EL (cell line): ENCODE measurements at places on chromosomes 4 and X.

- no peak for DNase-seq
These were observed 29.0 kb upstream of the PSAPL1 start for GRCh38 chr4:7463566-7464258.

- DNase-seq = no peak
These were observed 154.9 kb downstream of the PJA1 start for GRCh38 chrX:69010339-69010738.

DNA sequence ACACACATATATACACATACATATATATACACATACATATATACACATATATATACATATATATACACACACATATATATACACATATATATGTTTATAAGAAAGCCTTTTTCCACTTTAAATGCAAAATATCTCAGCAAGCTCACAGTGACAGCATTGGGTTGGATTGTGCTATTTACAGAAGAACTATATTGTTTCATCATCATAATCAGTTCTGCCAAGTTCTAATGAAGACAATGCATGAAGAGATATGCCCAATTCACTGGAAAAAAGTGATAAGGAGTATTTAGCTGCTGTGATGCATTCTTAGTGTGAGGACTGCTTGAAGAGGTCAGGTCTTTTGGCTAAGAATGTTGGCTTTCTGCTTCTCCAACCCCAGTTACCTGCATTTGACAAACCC, 54.4 kb downstream of the RNF150 start:
- DNase-seq = no peak

DNA sequence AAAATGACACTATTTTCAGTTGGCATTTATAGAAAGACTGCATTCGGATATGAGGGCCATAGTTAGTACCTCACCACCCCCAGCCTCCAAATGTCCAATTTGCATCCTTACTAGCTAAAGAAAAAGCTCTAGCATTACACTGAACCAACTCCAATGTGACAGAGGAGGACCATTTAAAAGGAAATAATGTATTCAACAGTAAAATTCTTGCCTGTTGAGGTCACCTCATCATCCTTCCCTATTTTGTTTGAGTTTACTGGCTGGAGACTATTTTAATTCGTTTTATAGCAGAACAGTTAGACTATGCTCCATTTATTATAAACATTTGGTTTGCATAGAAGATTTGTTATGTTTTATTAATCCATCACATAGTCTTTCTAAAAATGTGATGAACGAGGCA, 88.2 kb upstream of the PPARGC1A start:
- DNase-seq = peak; percentile 21

GRCh38 chr4:85986266-85986665, 373.6 kb downstream of the MAPK10 start:
- no peak for DNase-seq

DNA sequence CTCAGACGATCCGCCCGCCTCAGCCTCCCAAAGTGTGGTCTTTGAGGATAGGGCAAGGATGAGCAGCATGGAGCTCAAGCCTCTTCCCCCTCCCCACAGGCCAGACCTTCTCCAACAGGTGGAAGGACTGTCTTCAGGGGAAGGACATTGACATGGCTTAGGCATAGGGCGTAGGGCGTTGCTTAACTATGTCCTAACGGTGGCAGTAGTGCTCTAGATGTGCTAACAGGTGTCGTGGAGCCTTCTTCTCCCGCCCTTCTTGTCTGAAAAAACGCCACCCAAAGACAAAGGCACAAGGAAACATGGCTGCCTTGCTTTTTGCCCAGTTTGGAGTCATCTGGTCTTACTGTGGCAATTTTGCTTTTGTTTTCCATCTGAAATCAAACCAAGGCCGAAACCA, 219.8 kb downstream of the OR13H1 start:
- DNase-seq = peak; percentile 20

GRCh38 chrX:70039758-70040157, 10.0 kb downstream of the AWAT2 start:
- DNase-seq = peak; percentile 18
